CD4-positive, alpha-beta T cell (primary cell): ENCODE measurements at places on chromosomes 13 and 19.

DNA sequence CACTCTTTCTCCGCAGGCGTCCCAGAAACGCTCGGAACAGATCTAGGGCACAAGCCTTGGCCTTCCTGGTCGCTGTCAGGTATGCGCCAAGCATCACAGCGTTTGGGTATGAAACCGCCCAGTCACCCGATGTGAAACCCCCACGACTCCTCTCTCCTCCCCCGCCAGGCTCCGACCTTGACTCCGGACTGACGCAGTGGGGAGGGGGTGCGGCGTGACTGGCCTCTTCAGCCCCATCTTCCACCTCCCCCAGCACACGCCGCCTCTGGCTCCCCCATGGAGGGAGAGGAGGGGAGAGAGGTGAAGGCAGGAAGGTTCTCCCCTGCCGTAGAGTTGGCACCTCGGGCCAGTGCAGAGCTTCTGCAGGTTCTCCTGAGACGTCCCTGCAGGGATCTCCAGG, 22.0 kb upstream of the ARHGEF7 start:
- no peak for DNase-seq

GRCh38 chr13:96499656-96500055, 409.7 kb downstream of the HS6ST3 start:
- DNase-seq, result no peak

GRCh38 chr13:44331912-44332851, 41.4 kb upstream of the SERP2 start:
- DNase-seq, result no peak

GRCh38 chr19:388691-389090, 20.3 kb downstream of the C2CD4C start:
- DNase-seq, result no peak

- no peak for DNase-seq
Observed at GRCh38 chr19:30402436-30403202, 30.4 kb downstream of the ZNF536 start.

DNA sequence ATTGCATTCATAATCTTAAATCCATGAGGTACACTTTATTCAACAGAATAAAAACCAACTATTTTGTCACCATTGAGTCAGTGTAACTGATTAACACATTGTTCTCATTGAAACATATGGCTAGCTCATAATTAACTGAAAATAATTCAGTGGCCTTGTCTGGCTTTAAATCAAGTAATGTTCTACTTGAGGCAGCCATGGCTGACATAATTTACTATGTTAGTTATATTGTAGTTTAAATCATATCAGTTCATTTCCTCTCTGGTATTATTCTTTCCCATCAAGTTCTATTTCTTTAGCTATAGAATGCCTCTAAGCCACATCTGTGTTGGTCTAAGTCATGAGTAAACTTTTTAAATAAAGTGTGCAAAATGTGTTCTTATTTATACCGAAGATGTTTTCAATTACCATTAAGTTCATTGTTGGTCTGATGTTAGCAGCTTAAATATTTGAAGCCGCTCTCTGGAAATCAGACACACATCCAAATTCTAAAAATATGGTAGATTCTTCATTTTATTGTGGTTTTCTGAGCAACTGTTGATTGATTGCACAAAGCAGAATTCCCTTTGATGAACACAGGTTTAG, 393.7 kb downstream of the GPC6 start:
- no peak for DNase-seq

GRCh38 chr19:40235238-40236025, 8.9 kb upstream of the CCNP start:
- DNase-seq, result no peak
